ENCODE measurements at places on chromosomes 6 and 20.

DNA sequence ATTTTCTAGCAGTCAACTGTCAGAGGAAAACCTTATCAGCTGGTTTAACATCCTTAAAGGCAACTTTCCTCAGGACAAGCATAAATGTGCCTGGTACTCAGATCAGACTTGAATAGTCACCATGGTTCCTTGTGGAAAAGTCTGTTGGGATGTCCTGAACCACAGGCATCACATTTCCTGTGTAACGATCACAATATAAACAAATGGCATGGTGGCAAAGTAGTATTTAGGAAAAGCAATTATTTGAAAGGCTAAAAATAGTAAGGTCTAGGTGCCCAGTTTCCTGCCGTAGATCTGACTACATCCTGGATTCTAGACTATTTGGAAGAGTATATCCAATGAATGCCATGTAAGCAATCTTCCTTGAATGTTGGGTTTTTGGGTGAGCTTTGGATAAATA is 271.9 kb upstream of the AGPAT4 start:
- DNase-seq = no peak

GRCh38 chr6:24231438-24231977 is 105.5 kb downstream of the NRSN1 start:
- DNase-seq = no peak

- DNase-seq = no peak
Measured at GRCh38 chr6:77502981-77503380, 39.7 kb upstream of the HTR1B start.

DNA sequence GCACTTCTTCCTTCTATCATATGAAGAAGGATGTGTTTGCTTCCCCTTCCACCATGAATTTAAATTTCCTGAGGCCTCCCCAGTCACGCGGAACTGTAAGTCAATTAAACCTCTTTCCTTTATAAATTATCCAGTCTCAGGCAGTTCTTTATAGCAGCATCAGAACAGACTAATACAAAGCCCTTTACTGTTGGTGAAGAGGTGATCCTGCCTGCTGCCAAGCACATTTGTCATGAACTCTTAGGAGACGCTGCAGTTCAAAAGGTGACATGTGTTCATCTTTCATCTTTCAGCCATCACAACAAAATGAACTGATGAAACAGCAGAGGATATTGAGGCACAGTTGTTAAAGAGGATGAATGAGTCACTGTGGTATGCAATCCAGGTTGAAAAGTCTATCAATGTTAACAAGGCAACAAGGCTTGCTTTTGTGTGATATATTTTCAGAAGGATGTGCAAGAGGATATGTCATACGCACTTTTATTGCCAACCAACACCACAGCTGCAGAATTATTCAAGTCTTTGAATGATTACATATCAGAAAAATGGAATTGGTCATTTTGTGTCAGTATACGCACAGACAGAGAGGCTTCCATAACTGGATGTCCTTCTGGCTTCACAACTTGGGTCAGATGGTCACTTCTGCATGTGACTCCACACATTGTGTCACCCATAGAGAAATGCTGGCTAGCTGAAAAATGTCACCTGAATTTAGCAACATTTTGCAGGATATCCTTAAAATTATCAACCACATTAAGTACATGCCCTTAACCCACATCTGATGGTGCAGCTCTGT is 52.4 kb upstream of the PLN start:
- DNase-seq = no peak

GRCh38 chr20:34703424-34704176 is 544 bp upstream of the TP53INP2 start:
- no peak for DNase-seq

DNA sequence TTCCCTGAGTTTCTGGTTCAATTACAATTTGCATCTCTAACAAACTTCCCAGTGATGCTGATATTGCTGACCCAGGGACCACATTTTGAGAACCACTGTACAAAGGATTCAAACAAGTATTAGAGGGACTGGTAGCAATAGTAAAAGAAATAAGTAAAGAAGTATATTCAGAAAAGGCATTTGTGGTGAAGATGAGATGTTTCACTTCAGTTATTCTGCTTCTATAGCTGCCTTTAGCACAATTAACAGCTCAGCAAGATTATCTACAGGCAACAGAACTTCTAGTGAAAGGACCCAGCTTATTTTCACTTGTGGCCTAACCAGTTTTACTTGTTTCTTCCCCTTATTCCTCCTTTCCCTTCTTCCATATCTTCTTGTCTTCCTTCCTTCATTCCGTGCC is 149.4 kb downstream of the PHF3 start:
- no peak for DNase-seq

GRCh38 chr20:59628171-59628570 is 23.8 kb downstream of the PHACTR3 start:
- DNase-seq = no peak

GRCh38 chr6:86192123-86192522 is 549.4 kb upstream of the SYNCRIP start:
- no peak for DNase-seq

DNA sequence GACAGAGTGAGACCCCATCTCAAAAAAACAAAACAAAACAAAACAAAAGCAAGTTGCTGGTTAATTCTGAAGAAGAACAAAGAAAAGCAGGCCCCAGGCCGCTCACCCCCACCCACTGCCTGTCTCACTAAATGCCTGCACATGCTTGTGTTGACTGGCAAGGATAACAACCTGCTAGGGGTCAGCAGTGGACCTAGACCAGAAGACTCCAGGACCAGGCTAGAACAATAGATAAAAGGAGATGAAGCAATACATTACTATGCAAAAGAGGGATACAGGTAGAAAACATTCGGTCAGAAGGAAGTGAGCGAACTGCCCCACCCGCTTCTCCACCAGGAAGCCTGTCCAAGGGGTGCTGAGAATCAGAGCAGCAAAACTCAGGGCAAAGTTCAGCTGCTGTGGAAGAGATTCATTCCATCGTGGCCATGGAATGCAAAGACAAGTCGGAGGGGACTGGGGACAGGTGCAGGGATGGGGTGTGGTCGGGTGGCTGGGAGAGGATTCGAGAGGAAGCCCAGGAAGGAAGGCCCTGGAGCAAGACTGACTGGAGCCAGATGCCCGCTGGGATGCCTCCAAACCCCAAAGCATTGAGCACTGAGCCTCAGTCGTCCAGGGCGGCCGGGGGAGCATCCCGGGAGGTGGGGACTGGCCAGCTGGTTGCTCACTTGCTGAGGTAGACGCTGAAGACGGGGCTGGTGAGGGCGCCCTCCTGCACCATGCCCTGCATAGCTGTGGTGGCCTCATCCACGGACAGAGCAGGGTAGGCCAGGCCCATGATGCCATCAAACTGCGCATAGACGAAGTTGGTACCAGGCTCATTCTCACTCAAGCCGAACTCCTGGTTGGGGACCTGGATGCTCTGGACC is 5.3 kb downstream of the PGC start:
- no peak for DNase-seq

DNA sequence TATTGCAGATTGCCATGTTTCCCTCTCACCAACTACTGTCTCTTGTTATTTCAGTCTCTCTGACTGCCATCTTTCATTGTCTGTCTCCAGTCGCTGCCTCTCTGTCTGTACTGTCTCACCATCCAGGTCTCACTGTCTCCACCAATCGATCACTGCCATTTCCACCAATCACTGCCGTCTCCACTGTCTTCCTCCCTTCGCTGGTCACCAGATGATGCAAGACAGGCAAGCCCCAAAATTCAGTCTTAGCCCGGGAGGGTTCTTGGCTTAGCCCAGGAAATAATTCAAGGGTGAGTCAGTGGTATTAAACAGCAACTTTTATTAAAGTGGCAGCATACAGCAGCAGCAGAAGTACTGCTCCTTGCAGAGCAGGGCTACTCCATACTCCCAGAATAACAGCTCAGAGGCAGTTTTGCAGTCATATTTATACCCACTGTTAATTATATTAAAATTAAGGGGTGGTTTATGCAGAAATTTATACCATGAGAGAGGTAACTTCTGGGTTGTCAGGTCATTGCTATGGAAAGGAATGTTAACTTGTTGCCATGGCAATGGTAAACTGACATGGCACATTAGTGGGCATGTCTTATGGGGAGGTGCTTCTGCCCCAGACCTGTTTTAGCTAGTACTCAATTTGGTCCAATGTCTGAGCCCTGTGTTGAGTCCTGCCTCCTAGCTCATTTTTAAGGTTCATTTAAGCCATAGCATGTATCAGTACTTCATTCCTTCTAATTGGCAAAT is 23.0 kb upstream of the ECHDC1 start:
- no peak for DNase-seq

DNA sequence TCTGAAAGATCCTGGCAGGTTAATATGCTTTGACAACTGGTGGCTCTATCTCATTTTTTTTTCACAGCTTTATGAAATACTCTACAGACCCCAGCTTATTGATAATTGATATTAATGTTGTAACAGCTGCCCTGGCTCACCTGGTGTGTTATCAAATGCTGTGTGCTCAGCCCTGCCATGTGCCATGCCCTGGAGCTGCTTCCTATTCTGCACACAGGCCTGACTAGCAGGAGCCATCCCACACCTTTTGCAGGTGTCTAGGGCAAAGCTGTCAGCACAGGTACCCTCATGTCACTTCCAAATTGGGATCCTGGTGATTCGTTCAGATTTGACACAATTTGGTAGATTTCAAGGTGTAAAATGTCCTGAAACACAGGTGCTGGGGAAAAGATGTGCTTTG is 254.6 kb upstream of the MAN1A1 start:
- no peak for DNase-seq

DNA sequence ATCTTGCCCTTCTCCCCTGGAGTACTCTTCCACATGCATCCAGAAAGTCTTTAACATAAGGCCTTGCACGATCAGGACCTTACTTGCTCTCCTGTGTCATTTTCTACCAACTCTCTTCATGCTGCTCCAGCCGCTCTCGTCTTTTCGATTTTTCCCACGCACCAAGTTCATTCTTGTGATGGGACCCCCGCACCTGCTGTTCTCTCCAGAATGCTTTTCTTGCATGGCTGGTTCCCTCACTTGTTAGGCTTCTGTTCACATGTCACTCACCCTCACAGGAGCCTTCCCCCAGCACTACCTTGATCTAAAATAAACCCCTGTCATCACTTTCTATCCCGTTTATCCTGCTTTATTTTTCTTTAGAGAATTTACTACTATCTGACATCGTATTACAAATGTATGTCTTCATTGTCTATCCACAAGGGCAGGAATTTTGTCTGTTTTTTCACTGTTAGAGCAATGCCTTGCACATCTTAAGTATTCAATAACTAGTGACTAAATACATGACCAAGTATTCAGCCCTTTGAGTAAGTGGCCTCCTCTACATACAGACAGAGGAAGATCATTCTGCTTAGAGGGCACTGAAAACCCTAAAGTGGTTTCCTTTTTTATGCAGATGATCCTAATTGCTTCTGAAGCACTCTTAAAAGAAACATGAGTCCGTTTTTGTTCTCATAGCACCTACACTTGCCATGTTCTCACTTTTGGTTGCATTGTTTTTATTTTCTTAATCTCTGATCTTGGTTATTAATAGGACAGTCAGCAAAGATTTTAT is 166.9 kb downstream of the SLC16A10 start:
- no peak for DNase-seq

DNA sequence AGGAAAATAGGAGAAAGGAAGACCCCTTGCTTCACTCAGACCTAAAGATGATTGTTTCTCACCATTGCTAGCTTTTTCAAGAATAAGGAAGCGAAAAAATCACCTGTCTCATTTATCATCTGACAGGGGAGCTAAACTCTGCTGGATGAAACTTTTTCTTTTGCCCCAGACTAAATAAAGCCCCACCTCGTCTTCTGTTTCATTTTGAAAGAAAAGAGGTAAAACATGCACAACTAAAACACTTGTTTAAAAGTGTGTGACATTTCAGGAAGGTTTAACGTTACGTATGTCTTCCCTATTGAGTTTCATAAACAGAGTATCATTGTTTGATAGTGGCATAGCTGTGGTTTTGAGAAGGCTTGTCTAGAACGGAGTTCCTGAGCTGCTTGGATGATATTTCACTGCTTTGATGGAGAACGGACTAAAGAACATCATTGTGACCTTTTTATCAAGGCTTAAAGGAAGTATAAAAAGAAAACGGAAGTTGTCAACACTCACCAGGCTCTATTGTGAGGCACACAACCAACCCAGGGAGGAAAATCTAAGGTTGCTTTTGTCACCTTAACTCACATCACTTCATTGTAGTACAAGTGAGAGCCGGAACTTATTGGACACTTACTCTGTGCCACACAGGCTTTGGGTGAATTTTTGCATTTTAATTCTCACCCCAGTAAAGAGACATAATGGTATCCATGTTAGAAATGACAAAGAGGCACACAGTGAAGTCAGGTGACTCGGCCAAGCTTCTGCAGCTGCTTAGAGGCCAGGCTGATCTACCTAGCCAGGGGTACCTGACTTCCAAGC is 29.5 kb downstream of the TSHZ2 start:
- DNase-seq = no peak

- DNase-seq = no peak
Measured at GRCh38 chr20:37845241-37845681, 57.7 kb upstream of the VSTM2L start.

- DNase-seq = no peak
Measured at GRCh38 chr6:147547369-147547902, 38.9 kb downstream of the SAMD5 start.

- no peak for DNase-seq
Measured at GRCh38 chr6:157550114-157550989, 169.4 kb downstream of the ZDHHC14 start.

GRCh38 chr6:38103921-38104320 is 284.4 kb downstream of the ZFAND3 start:
- no peak for DNase-seq

DNA sequence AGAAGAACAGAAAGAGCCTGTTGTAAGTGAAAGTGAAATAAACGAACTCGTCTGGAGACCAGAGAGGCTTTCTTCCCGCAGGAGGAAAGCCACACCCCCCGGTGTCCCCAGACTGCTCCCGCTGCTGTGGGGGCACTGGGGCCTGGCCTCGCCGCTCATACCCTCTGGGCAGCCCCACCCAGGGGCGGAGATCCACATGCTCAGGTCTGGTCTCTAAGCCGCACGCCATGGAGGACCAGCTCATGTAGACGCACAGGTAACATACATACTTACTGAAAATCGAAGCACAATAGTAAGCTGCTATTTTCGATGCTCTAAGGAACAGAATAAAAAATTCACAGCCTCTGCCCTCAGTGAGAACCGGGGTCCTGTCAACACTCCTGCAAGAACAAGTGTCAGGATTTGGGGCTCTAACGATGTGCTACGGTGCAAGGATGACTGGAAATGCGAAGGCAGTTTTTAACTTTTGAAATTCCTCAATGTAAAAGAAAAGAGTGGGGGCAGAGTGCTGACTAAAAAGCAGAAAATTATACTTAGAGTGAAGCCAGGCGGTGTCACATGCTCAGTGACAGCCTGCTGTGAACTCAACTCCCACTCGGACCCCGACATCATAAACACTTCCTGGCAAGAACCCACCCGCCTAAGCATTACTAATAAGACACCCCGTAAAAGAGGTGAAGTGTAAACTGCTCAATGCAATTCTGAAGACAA is 110.5 kb downstream of the IRF4 start:
- no peak for DNase-seq

GRCh38 chr20:49999329-49999728 is 16.5 kb downstream of the SNAI1 start:
- no peak for DNase-seq

GRCh38 chr6:159464816-159465215 is 228.2 kb downstream of the SOD2 start:
- DNase-seq = no peak
